ENCODE measurements at places on chromosomes 3 and 15.
A peak's percentile ranks its signal among the peaks of the same experiment; 100 is the strongest.

DNA sequence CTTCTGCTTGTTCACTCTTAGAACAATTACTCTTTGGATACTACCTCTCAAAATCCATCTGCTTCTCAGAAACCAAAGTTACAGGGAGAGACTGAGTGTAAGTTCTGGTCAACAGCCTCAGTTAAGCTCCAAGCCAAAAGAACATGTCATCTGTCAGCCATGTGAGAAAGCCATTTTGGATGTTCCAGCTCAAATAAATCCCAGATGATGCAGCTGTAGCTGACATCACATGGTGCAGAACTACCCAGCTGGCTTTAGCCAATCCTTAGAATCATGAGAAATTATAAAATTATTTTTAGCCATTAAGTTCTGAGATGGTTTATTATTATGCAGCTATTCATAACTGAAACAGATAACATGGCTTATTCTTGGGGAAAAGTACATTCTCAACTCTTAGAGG is 696.0 kb downstream of the ZNF385D start:
- DNase-seq, result no peak

DNA sequence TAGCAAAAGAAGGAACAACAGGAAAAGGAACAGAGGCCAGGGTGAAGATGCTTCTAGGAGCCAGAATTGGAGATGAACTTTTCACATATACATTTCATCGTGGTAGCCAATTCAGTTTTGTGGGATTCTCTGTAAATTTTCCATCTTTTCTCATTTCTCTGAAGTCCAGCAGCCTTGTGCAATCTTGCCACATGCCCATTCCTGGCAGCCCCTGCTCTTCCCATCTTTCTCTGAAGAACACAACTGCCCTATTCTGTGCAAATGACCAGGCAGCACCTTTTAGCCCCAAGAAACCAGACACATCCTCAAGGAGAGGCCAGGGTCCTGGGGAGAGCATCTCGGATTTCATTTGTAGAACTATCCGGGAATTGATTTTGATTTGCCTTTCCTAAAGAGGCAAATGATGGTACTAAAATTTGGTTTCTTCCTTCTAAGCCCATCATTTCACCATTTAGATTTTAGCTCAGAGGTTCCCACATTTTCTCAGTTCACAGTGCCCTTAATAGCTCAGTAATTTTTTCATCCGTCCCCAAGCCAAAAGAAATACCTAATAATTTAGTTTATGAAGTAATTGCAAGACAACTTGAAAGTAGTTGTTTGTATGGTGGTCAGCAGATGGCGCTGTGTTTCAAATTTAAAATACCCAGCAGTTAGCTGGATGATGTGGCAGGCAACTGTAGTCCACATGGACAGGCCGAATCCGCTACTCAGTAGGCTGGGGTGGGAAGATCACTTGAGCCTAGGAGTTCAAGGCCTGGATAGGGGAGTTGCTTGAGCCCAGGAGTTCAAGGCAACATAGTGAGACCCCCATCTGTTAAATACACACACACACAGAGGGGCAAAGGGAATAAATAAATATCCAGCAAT is 61.3 kb upstream of the ACKR4 start:
- DNase-seq, result peak; percentile 72

DNA sequence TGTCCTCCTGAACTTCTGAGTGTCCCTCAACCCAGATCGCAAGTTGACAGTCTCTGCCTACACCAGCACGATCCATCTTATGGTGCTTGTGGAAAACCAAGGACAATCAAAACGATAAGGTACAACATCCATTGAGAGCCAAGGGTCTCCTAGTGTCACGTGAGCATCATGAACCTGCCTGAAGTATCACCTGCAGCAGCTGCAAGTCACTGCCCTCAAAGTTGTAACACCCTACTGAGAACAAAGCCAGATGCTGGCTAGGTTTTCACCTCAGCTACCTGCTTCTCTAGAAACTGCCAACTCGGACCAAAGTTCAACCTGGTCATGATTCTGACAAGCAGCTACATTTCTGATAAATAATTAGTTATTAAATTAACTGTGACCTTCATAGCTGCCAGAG is 17.5 kb downstream of the C2CD4B start:
- no peak for DNase-seq

GRCh38 chr3:80307844-80308243 is 540.0 kb upstream of the ROBO1 start:
- no peak for DNase-seq

All from suppressor macrophage treated with lipopolysaccharide for 4 hours (primary cell).